DMS79 (cell line): ENCODE measurements at places on chromosomes 16 and 17.
A peak's percentile ranks its signal among the peaks of the same experiment; 100 is the strongest.

DNA sequence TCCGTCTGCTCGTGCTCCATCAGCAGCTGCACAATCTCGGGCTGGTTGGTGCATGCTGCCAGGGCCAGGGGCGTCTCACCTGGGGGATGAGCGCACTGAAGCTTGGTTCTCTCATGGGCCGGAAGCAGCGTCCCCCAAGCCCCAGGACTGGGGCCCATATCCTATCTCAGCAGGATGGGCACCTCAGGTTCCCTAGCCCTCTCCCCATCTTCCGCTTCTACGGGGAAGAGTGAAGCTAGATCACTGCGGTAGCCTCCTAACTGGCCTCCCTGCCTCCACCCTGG is 24.8 kb downstream of the TRPV3 start:
- DNase-seq: no peak

- DNase-seq: no peak
Measured at GRCh38 chr17:75849724-75850123, 5.4 kb downstream of the WBP2 start.

DNA sequence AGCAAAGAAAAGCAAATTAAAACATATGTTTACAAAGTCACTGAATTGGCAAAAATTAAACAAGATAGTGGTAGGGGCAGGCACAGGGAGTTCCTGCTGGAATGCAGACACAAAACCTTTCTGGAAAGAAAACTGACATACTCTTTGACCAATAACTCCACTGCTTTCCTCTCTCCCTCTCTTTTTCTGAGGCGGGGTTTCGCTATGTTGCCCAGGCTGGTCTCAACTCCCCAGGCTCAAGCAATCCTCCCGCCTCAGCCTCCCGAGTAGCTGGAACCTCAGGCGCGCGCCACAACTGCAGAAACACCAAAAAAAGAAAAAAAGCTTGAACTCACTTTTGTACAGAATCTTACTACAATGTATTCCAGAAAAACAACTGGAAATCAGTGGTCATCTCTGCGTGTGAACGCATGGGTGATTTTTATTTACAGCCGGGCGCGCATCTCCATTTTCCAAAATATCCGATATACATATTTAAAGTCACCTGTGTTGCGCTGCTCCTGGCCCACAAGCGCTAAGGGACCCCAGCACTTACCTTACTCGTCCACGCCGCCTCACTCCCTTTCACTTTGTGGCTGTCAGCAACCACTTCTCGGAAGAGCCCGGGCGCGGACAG is 480 bp downstream of the TXNL4B start:
- DNase-seq: no peak

DNA sequence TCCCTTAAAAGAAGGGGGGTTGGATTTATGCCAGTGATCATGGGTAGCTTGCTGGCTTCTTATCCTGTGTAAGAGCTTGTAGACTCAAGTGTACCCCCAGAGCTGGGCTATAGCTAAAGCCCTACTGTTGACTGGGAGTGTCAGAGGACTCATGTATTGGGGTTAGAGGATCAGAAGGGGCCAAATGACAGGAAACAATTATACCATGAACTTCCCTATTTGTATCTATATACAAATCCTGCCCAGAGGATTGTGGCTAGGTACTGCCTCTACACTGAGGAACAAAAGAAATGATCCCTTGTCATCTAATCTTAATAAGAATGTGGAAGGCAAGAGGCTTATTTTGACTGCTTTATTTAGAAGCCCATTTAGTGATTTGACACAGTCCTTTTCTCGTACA is 14.3 kb downstream of the ZP2 start:
- DNase-seq: no peak

- DNase-seq: no peak
Measured at GRCh38 chr17:80879723-80880647, 111.7 kb upstream of the CHMP6 start.

DNA sequence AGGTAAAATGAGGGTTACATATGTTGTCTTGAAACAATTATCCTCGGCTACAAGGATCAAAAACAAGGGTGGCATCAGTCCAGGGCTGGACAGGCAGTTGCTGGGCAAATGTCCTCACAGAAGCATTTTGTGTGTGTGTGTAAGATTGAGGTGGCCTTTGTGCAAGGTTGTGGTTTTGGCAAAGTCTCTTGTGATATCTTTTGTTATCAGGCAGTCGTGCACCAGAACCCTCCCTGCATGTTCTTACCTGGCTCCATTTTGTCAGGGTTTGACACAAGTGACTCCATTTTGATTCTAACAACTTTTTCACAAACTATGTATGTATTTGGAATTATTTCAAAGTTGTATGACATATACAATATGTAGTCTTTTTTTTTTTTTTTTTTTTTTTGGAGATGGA is 20.0 kb downstream of the CHAD start:
- no peak for DNase-seq

DNA sequence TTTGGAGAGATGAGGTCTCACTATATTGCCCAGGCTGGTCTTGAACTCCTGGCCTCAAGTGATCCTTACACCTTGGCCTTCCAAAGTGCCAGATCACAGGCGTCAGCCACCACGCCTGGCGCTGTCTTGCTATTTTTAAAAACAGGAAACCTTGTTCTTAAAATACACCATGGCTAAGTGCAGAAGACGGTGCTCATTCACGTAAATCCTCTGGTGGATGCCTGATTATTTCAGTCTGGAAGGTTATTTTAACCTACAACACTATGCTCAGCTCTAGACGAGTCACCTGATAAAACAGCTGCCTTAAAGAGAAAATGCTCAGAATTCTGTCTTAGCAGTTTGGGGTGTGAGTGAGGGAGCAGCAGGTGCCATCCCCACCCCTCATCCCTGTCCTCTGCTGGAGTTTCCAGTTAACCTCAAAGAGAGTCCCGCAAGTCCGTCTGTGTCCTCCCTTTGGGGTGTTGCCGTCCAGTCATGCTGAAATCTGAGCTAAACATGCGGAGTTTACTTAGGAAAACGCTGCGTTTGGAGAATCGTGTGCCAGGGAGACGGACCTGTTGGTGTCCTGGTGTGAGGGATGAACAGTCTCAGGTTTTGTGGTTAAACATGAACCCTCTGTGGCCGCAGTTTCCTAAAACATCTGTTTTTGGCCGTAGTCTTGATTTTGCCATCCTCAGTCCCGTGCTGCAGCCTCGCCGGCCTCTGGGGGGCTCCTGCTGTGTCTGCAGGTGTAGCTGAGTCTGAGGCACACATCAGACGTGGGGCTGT is 17.1 kb downstream of the SPG7 start:
- no peak for DNase-seq

DNA sequence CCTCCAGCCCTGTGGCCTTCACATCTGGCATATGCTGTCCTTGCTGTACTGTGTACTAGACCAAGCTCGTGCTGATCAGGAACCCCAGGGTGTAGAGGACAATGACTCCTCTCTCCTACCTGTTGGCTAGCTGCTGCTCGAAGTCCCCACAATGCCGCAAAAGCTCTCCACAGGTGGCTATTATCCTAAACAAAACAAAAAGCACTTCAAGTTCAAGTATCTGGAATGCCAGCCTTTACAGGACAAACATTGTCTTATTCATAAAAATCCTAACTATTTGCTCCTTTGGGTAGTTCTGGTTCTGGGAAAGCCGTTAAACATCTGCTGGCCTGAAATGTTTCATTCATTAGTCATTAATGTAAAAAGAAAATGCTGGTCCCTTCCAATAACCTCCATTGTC is 42.8 kb downstream of the COG7 start:
- DNase-seq: no peak

- DNase-seq: no peak
Measured at GRCh38 chr16:75317101-75317522, 65.7 kb upstream of the BCAR1 start.

GRCh38 chr16:2480948-2481347 is 6.0 kb downstream of the TBC1D24 start:
- DNase-seq: no peak

DNA sequence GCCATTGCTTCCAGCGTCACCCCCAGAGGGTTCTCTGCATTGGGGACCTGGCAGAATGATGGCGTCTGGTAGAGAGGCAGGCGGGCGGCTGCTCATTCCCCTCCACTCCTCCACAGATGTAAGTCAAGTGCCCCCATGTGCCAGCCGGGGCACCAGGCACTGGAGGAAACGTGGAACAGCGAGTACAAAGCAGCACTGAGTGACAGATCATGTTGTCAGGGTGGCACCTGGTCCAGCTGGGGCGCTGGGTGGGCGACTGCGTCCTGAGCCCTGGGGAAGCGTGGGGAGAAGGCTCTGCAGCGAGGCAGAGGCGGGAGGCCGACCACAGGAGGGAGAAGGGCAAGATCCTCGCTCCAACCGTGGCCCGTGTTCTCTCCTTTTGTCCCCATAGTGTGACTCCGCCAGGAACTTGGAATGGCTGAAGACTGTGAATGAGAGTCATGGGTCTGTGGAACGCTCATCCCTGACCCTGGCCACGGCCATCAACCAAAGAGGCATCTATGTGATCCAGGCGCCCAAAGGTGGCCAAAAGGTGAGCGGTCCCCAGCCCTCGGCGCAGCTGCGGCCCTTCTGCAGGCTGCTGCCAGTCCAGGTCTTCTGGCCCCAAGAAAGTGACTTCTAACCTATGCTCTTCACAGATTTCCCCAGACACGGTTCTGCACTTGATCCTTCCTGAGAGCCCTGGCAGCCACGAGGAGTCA is 76.7 kb downstream of the RNF213 start:
- peak; percentile 54 for DNase-seq

DNA sequence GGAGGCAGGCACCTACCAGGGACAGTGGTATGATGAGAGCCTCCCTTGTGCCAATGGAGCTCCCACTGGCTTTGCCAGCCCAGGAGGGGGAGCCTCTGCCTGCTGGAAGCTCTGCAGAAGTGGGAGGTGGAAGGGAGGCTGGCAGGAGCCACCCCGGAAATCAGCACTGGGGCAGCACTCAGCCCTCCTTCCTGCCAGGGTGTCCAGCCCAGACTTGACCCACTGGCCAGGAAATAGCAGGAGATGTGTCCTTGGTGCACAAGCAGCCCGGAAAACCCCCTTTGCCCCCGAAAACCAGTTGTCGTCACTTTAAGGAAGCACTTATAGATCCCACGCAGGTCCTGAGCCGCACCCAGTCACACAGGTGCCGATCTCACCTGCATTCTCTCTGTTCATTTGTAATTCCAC is 49.3 kb upstream of the CACNG4 start:
- DNase-seq: no peak

- no peak for DNase-seq
Measured at GRCh38 chr16:68235108-68235886, 630 bp downstream of the ESRP2 start.

DNA sequence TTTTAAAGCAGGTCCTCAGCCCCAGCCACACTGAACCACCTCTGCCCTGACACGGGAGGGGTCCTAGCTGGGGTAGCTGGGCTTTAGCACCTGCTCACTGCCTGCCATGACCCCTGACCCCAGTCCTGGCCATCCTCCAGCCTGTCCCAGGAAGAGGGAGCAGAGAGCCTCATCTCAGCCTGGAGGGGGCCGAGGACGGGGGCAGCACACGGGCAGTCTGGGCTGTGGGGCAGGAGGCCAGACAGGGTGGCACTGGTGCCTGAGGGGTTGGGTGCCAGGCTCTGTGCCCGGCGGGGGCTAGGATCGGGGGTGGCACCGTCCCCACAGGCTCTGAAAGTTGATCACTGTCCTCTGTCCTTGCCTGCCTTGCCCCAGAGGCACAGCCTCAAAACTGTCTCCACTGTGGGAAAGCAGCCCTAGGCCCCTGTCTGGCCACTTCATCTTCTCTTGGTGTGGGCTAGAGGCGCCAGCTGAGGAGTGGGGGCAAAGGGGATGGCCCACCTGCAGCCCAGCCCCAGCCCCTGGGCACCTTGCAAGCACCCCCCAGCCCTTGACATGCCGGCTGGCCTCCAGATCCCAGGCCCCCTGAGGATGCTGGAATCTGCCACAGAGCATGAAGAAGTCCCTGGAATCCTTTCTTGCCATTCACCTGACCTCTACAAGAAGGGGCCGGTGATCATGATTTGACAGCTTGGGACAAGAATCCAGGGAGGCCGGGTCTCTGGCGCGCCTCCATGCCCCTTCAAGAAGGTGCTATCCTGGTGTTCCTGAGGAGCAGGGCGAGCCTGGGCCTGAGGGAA is 15.7 kb downstream of the ENDOV start:
- DNase-seq: peak; percentile 21

GRCh38 chr17:42782166-42783061 is 2.0 kb downstream of the WNK4 start:
- no peak for DNase-seq

DNA sequence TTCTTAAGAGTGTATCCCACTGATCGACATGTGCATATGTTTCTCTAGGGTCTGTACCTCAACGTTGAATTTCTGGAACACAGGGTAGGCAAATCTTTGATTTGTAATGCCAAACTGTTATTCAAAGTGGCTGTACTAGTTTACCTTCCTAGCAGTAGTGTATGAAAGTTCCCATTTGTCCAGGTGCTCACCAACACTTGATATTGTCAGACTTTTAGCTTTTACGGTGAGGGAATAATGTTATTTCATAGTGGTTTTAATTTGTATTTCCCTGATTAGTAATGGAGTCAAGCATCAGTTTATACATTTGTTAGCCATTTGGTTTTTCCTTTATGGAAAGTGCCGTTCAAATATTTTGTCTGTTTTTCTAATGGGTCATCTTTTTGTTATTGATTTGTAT is 20.3 kb downstream of the GSDMB start:
- DNase-seq: no peak

- DNase-seq: no peak
Measured at GRCh38 chr17:79835953-79836509, 3.2 kb downstream of the CBX4 start.

GRCh38 chr16:78961464-78961863 is 639.1 kb downstream of the MAF start:
- no peak for DNase-seq

DNA sequence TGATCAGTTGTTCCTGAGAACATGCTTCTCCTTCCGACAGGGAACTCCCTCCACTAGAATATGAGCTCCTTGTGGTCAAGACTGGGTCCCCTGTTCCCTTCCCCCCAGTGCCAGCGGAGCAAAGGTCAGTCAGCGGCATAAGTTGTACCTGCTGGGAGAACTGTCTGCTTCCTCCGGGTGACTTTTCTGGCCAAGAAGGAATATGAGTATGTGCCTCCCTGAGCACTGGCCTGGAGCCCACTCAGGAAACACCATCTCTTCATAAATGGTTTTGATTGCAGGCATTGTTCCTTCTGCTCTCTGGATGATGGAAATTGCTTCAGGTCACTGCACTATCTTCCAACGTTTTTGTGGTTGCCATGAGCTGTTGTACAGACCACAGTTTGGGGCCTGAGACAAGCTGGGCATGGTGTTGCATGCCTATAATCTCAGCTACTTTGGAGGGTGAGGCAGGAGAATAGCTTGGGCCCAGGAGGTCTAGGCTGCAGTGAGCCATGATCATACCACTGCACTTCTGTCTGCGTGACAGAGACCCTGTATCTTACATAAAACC is 2.9 kb upstream of the P4HB start:
- no peak for DNase-seq

GRCh38 chr16:23768581-23768980 is 13.8 kb downstream of the CHP2 start:
- DNase-seq: no peak

- no peak for DNase-seq
Measured at GRCh38 chr17:61135782-61136181, 263.9 kb upstream of the TBX2 start.

- no peak for DNase-seq
Measured at GRCh38 chr17:77565166-77565565, 393.3 kb upstream of the TNRC6C start.

- no peak for DNase-seq
Measured at GRCh38 chr17:44312396-44313104, 4.1 kb downstream of the RUNDC3A start.

- DNase-seq: peak; percentile 73
Measured at GRCh38 chr17:39863918-39864746, at the start of gene IKZF3. Gene IKZF3, minus strand, starts transcription at chr17:39864312. Its CDS starts 186 bp downstream, at chr17:39864126.

- no peak for DNase-seq
Measured at GRCh38 chr17:2564877-2565276, 28.6 kb upstream of the PAFAH1B1 start.
